ENCODE measurements at places on chromosomes 2 and 18.
A peak's percentile ranks its signal among the peaks of the same experiment; 100 is the strongest.

GRCh38 chr2:15154297-15154696 lies 406.8 kb downstream of the NBAS start:
- DNase-seq: no peak

GRCh38 chr2:5123582-5124196 lies 568.5 kb upstream of the SOX11 start:
- DNase-seq: no peak

- DNase-seq: no peak
Observed at GRCh38 chr18:9947248-9947647, 33.4 kb downstream of the VAPA start.

DNA sequence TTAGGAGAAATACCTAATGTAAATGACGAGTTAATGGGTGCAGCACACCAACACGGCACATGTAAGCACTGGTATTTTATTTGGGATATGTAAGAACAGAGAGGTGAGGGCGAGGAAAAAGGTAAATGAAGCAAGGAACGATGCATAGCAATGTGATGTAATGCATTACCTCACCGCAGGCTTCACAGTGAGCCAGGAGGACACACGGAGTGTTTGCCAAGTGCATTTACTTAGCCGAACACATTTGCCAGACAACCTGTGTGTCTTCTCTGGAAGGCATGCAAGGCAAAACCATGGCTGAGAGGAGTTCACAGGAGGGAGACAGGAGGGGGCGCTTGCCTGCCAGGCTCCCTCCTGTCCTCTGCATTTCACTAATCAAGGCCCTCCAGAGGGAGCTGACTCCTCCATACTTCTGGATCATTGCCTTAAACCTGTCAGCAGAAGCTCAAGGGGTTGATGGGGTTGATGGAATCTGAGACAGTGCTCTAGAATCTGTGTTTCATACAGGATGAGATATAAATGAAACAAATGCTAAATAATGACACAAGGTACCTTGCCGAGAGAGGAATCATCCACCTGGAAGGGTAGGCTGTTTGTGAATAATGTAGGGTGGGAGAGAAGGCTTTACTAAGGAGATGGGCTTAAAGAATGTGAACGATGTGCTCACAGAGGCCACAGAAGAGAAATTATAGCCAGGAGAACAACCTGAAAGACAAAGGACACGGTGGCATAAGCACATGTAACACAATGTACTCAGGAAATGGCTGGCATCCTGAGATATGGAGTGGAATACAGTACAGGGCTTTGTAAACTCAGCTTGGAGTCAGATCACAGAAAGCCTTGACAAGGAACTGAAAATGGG lies 9.1 kb upstream of the TPRKB start:
- no peak for DNase-seq

DNA sequence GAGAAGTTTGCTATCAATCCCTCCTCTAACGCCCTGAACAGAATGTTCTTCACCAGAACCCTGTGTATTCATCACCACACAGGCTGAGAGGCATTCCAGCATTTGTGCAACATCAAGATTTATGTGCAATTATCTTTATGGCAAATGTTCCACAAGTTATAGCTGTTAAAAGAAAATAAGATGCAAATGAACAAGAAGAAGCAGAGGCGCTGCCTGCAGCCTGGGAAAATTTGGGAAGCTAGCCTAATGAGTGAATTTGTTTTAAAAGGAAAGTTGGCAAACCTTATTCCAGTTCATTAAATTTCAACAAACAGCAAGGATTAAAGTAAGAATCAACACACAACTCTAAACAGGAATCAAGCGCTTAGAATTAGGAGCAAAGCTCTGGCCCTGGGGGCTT lies 5.3 kb downstream of the TPO start:
- DNase-seq: no peak

DNA sequence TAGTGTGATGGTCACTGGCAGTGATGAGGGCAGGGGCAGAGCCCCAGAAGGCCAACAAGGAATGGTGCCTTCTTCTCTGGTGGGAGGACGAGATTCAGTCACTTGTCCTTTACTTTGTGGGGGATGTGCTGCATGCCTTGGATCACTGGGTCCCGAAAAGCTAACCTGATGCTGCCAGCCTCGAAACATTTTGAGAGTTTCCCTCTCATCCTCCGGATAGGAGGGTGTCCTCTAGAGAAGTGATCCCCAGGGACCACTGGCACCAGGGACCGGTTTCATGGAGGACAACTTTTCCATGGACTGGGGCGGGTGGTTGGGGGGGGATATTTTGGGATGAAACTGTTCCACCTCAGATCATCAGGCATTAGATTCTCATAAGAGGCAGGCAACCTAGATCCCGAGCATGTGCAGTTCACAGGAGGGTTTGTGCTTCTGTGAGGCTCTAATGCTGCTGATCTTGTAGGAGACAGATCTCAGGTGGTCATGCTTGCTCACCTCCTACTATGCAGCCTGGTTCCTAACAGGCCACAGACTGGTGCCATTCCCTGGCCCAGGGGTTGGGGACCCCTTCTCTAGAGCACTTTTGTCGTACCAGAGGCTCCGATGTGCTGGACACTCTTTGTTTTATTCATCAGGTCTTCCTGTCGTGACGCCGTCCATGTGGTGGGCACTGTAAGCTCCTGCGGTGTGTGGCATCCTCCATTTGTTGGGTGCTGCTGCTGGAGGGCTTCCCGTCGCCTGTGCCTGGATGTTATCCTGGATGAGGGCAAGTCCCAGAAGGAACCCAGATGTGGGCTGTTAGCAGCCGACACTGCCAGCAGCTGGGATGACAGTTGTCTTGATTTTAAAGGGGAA lies 68.5 kb upstream of the HDAC4 start:
- DNase-seq: peak; percentile 25

GRCh38 chr18:45801416-45802004 lies 24.0 kb upstream of the SIGLEC15 start:
- DNase-seq: no peak

- DNase-seq: no peak
Observed at GRCh38 chr2:172843266-172843582, 107.6 kb downstream of the RAPGEF4 start.

GRCh38 chr2:228613133-228613850 lies 431.8 kb upstream of the SPHKAP start:
- DNase-seq: no peak

- DNase-seq: no peak
Observed at GRCh38 chr2:191474464-191474863, 203.5 kb upstream of the NABP1 start.

DNA sequence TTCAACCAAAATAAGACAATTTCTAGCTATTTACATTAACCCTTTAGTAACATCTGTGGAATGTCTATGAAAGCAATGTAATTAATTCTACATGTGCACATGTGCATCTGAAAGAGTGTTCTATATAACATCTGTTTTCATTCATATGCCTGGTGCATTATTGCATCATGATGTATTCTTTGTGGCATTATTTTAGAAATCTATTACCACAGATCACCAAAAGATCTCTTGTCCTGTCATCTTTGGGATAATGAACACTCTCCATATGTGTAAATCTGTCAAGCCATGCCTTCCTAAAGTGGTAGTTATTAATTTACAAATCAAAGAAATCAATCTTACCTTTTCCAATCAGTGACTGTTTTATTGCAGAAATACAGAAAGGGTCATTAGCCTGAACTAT lies 86.9 kb downstream of the TRIB2 start:
- DNase-seq: no peak

DNA sequence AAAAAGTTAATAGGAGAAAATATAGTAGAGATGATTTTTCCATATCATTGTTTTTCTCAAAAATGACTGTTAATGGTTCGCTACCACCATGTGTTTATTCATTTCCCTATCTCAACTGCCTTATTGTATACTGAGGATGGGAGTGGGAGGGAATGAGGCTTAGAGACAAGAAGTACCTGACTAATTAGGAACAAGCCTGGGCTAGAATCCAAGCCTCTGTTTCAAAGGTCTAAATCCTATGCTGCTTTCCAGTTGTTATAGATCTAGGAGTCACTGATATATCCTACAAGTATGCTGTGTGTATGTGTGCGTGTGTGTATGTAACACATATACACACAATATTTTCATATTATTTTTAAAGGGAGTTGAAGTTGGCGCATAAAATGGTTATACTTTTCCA lies 465.9 kb downstream of the EPHA4 start:
- no peak for DNase-seq

DNA sequence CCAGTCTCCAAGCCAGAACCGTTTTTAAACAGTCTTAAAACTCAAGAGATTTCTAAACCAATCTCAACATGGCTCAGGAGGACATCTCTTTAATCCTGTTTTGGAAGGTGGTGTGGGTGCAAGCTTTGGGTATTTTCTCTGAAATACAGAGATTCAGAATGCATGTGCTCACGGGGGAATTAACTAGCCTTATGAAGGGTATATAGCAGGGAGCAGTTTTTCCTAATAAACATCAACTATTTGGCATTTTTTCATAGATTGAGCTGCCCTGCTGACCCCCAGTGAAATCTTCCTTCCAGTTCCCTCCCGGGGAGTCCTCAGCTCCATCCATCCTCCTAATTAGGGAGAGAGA lies 122.6 kb downstream of the SMAD7 start:
- DNase-seq: peak; percentile 48

GRCh38 chr18:44823782-44824181 lies 143.1 kb downstream of the SETBP1 start:
- no peak for DNase-seq

DNA sequence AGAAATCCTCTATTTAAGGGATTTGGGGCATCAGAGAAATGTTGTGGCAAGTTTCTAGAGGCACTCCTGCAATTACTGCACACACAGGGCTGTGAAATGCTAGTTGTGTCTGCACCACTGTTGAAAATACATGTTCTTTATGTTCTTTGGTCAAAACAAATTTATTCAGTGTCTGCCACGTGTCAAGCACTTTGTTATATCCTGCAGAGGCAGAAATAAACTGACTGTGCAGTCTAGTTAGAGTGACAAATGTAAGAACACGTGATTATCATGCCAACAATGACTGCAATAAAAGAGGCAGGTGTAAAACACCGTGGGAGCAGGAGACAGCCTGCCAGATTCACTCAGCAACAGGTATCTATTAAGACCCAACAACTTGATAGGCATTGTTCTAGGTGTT lies 423.3 kb downstream of the LRP1B start:
- no peak for DNase-seq

- peak; percentile 59 for DNase-seq
Observed at GRCh38 chr2:62197011-62197924, 1.4 kb downstream of the B3GNT2 start.

- no peak for DNase-seq
Observed at GRCh38 chr18:10072671-10073175, 158.9 kb downstream of the VAPA start.

DNA sequence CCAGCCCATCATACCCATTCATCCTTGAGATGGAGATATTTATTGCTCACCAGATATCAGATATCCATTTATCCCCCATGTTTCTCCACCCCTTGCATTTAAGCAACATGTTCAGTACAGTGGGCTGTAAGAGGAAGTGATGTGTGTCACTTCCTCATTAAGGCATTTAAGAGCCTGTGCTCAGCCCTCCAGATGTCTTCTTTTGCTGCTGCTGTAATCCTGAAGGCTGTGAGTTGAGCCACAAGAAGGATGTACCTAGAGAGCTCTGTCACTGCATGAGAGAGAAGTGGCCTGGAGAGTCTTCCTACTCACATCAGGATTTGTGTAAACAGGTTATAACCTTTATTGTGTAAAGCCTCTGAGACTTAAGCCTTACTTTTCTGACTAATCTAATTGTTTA lies 151.8 kb upstream of the UNC80 start:
- DNase-seq: no peak

DNA sequence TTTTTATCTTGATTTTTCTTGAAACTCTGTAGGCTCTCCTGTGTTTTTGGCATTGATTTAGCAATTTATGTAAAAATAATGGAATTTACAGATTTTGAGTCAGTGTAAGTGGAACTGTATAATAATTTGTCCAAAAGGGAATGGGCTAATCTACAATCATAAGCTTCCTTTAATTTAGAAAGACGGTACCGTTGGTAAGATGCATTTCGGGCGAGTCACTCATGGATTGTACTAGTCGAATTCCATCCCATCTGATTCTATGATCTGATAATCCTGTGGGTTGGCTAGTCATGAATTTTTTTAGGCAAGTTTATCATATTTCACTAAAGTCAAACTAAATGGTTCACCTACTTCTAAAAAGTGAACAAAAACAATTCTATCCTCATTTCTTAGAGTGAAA lies 133.4 kb downstream of the ZNF407 start:
- DNase-seq: no peak

GRCh38 chr2:207131594-207131993 lies 34.2 kb downstream of the KLF7 start:
- no peak for DNase-seq

DNA sequence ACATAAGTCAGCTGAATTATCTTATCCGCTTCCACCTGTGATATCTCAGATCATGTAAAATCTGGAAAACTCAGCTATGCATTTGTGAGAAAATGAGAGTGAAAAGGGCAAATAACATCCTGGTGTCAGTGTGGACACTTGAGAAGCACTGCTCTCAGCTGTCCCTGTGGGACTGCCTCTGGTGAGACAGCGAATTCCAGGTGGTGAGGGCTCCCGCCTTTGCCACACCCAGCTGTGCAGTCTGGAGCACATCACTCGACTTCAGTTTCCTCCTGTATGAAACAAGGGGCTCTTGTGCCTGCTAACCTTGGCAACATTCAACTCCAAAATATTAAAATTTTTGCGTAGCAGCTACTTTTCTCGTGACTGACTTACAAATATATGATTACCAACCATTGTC lies 194.9 kb upstream of the BOD1L2 start:
- DNase-seq: no peak

DNA sequence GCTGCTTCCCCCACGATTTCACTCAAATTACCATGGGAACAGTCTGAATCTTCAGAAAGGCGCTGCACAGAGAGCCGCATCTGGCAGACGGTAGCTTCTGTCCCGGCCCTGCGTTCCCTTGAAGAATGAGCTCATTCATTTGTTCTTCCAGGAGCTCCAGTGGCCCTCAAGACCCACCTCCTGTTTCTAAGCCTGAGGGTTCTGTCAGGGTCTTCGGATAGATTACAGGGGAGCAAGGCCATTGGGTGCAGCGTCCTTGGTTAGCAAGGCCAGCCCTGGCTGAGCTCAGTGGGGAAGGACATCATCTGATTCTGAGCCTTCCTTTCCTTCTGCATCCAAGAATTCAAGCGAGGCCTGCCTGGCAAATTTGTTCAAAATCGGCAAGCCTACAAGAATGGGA lies 111.9 kb downstream of the PDCL3 start:
- DNase-seq: no peak

All from right forelimb (tissue), 1 donor.